GM13976 (cell line): ENCODE measurements at places on chromosomes 5 and 9.

DNA sequence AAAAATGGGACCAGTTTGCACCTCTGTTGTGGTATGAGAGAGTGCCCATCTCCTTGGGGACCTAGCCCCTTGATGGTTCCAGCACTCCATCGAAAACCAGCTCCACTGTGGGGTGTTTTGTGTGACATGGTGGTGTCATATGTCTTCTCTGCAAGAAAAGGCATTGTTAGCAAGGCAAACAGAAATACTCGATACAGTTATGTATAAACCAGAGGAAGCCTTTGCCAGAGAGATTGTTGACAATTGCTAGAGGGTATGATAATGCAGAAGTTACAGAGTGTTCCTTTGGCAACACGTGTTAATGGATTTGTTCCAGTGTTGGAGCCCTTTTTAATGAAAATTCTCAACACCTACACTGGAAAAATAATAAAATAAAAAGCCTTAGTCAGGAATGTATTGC is 270.4 kb upstream of the DMRT1 start:
- no peak for DNase-seq

DNA sequence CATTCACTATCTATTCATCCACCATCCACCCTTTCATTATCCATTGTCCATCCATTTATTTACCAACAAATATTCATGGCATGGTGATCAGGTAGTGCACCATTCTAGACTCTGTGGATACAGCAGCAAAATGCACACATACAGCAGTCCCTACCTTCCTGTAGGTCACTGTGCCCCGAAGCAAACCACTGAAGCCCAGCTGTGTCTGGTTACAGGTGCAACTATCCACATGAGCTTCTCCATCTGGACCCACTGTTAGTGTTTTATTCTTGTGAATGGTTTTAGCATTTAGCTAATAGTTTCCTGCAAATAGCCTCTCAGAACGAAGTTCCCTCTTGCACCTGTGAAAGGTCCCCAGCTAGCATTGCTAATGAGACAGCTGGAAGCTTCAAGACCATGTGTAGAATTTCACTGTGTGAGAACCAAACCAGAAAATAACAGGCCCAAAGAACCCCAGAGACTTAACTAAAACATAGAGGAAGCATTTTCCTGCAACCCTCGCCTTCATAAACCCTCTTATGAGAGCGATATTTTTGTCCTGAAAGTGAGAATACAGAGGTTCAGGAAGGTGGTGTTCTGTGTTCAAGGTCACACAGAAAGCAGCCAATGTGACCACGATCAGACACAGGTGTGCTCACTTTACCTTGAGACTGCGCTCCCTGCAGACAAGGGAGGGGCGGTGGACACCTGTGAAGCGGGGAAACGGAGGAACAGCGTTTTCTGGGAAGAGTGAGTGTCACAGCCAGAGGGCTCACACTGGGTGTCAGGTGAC is 18.5 kb downstream of the PAEP start:
- DNase-seq, result no peak

GRCh38 chr5:32740651-32741050 is 29.5 kb downstream of the NPR3 start:
- no peak for DNase-seq

DNA sequence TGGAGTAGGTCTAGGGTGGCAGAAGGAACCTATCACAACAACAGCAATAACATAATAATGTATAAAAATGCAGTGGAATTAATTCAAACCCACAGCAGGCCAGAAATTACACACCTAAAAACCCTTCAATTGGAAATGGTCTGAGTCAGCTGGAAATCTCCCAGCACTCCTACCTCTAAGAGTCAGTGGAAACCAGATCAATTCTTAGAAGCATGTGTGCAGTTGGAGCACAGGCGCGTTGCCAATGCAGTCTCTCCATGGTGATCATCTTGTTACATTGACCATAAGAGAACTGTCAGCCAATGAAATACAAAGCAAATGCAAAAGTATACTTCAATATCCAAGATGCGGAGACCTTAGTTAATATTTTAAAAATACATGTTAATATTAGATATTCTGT is 15.1 kb upstream of the CSNK1G3 start:
- DNase-seq, result no peak

DNA sequence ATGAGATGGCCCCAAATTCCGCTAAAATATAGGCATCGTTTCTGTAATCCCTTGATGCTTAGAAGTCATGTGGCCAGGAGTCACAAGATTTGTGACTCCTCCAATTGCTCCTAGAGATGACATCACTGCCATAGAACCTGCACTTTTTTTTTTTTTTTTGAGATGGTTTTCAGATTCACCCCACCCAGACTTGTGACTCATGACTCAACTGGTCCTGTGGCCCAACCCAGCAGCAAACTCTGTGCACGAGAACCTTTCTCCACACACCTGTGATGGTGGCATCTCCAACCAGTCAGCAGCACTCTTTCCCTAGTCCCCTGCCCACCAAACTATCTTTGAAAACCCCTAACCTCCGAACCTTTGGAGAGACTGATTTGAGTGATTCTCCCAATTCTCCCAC is 414.0 kb downstream of the MED10 start:
- no peak for DNase-seq

GRCh38 chr9:123391946-123392345 is 35.9 kb downstream of the CRB2 start:
- no peak for DNase-seq
